ENCODE measurements at places on chromosomes 5 and 9.

DNA sequence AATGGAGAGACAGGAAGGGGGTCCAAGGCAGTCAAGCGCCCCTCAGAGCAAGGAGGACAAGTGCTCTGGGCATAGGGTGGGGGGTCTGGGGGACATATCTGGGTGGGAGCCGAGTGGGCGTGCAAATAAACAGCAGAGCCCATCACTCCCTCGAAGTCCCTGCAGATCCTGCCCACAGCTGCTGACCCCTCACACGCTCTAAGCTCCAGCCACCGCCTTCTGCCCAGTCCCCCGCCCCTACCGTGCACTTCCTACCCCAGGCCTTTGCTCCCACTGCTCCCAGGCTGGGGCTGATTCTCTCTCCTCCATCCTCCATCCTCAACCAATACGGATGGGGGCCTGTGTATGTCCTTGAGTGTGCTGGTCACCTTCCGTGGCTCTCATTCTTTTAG, 16.9 kb upstream of the ALDH1B1 start:
- DNase-seq: no peak

DNA sequence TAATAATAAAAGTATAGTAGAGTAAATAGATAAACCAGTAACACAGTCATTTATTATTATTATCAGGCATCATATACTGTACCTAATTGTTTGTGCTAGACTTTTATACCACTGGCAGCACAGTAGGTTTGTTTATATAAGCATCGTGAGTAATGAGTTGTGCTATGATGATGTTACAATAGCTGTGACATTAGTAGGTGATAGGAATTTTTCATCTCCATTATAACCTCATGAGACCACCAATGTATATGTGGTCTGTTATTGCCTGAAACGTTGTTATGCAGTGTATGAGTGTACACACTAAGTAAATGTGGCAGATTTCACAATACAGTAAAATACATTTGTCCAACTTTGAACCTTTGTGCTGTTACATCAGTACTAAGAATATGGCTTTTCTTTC, 72.7 kb upstream of the SPATA31D4 start:
- no peak for DNase-seq

GRCh38 chr5:149432911-149433401, 53.9 kb upstream of the IL17B start:
- DNase-seq: no peak

DNA sequence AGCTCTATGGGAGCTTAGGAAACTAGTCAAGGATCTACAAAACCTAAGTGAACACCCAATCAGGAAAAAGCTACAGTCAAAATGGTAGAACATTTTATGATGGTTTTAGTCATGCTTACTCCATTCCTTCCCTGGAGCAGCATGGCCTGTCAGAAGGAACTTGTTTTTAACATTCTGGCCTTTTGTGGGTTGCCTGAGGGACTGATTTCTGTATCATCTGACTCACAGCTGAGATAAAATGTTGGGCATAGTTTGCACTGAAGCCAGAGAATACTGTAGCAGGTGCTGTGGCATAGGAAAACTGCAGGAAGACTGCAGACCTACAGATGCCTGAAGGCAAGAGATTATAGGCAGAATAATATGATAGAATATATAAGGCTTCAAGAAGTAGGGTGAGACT, 719.6 kb upstream of the GRAMD2B start:
- no peak for DNase-seq

DNA sequence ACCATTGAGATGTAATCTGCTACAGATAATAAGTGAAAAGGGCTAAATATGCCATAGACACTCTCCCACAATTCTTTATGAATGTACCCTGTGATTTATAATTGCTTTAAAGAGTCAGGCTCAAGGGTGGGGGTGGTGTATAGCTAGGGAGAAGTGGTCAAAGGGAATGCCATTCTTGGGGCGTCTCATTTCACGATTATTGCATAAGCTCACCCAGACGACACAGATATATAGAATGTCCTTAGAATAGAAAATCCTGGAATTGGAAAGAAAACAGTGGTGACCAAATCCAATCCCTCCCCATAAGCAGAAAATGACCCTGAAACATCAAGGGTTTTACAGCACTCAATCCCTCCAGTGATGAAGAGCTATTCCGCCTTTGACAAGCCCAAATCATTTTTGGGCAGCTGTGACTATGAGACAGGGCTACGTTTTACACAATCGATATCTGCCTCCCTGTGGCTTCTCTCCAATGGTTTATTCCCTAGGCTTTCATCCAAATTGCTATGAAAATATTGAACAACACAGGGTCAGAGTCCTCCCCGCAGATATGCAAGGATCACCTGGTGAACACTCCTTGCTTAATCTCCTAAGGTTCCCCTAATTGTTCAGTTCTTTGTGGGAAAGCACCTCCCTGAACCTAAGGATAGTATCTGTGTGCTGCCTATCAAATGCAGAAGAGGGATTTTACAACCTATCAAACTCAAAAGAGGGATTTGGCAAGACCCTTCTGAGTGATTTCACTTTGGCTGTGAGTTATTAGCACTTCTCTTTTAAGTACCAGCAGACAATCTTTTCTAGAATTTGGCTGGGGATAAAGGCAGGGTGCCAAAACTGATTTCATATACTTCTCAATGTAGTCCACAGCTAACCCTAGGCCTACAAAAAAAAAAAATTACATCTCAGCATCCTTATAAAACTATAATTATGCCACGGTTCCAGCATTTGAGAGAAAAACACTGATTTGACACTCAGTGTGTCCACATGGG, 144.9 kb upstream of the CDH6 start:
- no peak for DNase-seq

DNA sequence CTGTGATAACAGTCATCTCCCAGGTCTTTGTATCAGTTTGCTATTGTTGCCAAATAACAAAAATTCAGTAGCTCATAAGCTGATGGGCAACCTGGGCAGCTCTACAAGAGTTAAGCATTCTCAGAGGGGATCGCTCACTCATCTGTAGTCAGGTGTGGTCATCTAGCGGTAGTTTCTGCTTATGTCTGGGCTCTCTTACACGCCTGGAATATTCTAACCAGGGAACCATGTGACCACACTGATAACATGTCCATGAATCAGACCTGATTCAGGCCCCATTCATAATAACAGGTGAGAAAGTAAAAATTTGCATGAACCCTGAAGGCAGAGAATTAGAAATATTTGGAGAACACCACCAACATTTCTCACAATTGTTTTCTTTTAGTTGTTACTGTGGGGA, 576.1 kb downstream of the SLCO4C1 start:
- DNase-seq: no peak

Measured in activated CD8-positive, alpha-beta memory T cell treated with anti-CD3 and anti-CD28 coated beads, Interleukin-2, amount 10 ng/mL, durations not matched to agents 7 days and 5 days (primary cell).